ENCODE measurements at places on chromosomes 2 and 18.

DNA sequence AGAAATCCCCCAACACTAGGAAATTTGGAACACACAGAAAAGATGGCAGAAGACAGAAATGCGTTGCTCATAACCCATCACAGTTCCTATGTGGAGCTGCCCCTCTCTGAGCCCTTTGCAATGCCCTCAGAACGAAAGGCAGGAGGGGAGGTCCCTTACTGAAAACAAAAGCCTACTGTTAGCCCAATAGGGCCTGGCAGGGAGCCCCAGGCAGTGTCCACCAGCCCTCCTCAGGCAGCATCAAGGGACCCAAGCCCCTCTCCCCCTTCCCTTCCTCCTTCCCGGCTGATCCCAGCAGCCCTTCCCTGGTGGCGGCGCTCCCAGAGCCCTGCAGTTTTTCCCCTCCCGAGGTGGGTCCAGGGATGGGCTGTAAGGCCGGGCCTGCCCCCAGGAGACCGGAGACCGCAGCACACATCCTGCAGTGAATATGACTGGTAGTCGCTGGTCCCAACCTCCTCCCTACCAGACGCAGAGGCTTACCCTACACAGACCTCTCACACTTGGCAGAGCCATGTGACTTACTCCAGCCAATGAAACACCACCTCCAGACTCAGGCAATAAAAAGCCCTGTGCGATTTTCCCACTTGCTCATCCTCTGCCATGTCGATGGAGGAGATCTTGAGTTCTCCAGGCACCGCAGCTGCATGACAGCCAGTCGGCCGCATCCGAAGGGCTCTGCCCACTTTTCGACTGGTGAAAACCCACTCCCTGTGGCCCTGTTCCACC, 19.4 kb upstream of the DUSP2 start:
- peak; percentile 68 for DNase-seq

- DNase-seq: no peak
Measured at GRCh38 chr2:215429424-215429823, 6.4 kb downstream of the FN1 start.

GRCh38 chr2:85998071-85998991, 107.4 kb downstream of the POLR1A start:
- DNase-seq: no peak

DNA sequence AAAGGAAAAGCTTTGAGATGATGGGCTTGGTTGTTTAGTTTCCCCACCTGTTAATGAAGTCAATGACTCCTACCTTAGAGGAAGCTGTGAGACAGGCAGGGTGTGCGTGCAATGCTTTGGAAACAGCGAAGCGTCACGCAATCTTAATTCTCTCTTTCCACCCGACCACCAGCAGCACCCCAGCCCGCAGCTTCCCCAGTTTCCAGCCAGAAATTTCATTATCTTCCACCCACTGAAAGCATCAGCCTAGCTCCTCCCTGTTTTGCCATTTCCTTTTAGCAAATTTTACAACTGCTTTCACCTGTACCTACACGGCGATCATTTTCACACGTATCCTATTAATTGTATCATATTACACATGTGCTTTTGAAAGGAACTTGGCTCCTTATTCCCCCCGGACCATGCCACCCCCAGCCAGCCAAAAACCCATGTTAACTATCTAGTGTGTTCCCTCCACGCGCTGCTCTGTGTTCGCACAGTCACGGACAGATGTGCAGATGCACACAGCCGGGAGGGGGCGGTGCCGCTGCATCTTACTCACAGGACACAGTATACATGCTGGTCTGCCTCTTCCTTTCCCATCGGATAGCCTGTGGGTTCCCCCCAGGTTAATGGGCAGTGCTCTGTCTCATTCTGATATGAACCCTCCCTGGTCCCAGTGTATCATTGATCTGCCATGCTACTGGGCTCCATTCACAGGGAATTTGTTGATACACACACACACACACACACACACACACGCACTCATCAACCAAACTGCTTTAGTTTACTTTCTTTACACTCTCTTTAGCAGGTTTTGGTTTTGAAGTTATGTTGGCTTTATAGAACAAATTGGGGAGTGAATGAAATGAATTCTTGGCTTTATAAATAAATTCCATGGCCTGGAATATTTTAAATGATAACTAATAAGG, 22.4 kb downstream of the CYP27C1 start:
- no peak for DNase-seq

DNA sequence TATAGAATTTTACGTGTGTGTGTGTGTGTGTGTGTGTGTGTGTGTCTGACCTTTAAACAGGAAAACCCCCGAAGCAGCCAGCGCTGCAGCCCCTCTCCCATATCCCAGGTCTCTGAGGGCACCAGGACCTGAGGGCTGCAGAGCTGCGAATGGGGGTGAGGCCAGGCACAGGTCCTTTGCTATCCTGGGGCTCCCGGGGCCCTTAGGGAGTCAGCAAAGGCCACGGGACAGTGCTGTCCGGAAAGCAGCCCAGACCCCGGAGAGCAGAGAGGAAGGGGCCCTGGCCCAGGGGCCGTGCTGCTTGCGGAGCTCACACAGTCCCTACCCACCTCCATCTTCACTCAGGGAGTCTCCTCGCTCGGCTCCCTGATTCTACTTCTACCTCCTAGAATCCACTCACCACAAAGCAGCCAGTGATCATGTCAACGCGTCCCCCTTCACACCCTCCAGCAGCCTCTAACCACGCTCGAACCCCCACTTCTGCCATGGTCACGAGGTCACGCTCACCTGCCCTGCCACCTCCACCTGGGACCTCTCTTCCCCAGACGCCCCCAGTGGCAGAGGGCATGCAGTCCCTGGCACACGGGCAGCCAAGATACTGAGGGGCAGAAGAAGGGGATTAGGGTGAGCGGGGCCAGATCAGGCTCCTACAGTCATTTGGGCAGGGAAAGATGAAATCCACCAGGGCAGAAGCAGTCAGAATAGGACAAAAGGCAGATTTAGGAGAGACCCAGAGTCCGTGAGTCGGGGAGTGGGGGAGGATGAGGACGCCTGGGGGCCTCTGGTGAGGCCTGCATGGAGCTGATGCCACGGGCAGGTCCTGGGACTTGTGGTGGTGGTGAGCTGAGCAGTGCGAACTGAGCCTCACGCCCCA, 86.7 kb downstream of the USP40 start:
- no peak for DNase-seq

GRCh38 chr2:47508641-47509040, 105.7 kb downstream of the MSH2 start:
- DNase-seq: no peak

- DNase-seq: no peak
Measured at GRCh38 chr2:224711381-224711780, 4.8 kb downstream of the CCDC195 start.

GRCh38 chr2:205885492-205886099, 200.4 kb downstream of the INO80D start:
- DNase-seq: peak; percentile 49

DNA sequence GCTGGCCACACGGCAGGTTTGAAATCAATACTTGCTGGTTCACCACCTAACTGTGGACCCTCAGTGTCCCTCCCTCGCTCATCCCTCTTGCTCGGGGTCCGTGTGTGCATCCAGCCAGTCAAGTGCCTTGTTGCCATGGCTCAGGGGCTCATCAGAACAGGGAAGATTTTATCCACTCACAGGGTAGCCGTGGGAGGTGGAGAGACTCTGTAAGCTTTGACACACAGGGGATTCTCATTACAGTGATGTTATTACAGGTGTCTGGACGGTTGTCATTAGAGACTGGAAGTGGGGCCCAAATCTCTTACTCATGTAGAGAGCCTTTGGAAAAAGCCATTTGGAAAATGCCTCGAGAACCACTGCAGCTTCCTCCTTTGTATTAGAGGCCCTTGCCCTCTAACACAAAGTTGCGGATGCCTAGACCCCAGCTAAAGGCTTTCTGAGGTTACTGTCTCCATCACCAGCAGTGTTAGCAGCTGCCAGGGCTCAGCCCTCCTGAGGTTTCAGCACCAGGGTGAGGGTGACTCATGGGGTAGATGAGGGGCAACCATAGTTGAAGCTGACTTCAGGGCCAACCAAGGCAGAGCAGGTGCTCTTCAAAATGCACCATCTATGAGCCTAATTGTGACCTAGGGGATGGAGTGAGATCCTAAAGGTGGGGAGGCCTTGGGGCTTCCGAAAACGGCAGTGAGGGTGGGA, 195.6 kb downstream of the CLIP4 start:
- DNase-seq: no peak

- no peak for DNase-seq
Measured at GRCh38 chr2:144460727-144461307, 59.1 kb downstream of the ZEB2 start.

DNA sequence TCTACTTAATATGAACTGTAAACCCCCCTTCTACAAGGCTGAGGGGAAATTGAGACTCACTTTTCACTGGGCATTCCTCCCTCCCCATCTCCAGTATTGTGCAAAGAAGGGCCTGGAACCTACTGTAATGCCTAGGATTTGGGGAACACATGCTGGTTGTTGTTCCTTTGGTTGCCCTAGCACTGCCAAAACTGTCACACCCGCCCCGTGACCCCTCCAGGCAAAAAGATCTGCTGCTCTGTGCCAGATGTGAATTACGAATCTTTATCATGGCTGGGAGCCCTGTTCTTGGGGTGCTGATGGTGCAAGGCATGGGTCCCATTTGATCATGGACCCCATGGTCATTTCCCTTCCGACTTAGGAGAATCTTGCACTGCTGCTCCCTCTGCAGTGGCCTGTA, 95.4 kb downstream of the CABLES1 start:
- no peak for DNase-seq

- DNase-seq: no peak
Measured at GRCh38 chr2:167592441-167592840, 655.0 kb downstream of the STK39 start.

- no peak for DNase-seq
Measured at GRCh38 chr18:9441061-9441460, 34.3 kb upstream of the RALBP1 start.

DNA sequence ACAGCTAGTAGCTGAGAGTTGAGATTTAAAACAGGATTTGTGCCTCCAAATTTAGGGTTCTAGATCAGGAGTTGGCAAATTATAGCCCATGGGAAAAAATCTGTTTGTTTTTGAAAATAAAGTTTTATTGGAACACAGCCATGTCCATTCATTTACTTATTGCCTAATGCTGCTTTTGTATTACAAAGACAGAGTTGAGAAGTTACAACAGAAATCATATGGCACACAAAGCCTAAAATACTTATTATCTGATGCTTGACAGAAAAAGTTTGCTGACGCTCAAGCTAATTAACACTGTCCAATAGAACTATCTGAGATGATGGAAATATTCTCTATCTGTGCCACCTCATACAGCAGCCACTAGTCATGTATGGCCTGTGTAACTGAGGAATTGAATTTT, 229.1 kb upstream of the RASGRP3 start:
- no peak for DNase-seq

DNA sequence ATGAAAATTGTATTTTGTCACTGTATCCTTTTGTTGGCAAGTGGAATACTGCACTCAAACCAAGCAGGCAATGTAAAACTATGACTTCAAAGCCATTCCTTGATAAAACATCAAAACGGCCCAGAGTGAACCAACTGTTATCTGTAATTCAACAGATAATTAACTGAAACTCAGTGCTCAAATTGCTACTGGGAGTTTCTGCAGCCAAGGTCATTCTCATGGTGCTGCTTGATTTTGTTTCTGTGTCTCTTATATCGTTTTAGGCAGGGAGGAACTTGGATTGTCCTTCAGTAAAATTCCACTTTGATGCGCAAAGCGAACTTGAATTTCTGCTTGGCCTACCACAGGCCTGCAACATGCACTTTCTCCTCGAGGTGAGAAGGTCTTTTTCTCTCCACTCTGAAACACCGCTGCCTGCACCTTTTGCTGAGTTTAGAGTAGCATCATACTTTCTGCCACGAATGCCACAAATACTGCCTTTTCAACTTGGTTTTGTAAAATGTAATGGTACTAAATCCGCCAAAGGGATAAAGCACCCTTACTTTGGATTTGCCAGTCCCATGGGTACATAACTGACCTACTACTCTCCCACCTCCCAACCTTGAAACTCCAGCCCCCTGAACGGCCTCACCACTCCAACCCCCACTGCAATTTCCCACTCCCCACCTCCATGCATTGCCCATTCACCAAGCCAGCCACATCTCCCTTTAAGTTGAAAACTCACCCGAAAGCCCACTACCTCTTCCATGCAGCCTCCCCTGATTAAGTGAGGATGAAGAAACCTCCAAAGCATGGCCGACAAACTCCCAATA, 204.7 kb downstream of the TGIF1 start:
- DNase-seq: no peak

DNA sequence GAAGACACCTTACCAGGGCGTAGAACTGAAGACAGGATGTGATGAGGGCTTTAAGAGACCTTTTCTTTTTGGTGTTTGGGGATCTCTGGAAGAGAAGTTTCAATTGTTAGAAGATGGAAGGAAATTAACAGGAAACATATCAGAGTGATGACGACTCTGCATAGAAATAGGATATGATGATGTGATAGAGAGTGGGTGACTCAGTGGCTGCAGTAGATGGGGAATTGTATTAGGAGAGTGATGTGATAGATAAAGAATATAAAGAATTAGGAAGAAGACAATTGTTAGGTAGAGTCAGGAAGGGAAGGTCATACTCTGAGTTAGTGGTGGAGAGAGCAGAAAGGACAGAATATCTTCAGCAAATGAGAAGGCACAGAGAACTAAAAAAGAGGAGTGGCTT, 593.9 kb downstream of the NYAP2 start:
- DNase-seq: no peak

- DNase-seq: no peak
Measured at GRCh38 chr2:2619995-2620394, 288.9 kb upstream of the MYT1L start.

DNA sequence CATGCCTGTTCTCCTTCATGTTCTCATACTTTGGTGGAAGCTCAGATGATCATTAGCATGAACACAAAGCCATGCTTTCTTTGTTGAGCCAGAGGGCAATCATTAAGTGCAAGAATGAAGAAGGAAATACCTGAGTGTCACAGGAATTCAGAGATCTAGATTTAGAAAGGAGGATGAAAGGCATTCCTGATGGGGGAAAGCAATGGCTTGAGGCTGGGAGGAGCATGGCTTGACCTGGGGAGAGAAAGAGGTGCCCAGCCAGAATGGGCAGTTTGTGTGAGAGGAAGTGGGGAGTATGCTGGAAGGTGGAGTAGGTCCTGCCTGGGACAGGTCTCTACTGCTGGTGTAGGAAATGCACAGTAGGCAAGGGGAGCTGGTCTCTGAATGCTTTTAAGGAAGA, 35.1 kb downstream of the SLC4A3 start:
- DNase-seq: no peak

GRCh38 chr2:88141952-88142351, 14.1 kb upstream of the FABP1 start:
- no peak for DNase-seq

- DNase-seq: no peak
Measured at GRCh38 chr2:147197754-147198483, 646.9 kb upstream of the ACVR2A start.

GRCh38 chr2:172047566-172048507, 37.5 kb upstream of the DLX1 start:
- DNase-seq: no peak

- DNase-seq: no peak
Measured at GRCh38 chr2:154551649-154552048, 146.8 kb upstream of the KCNJ3 start.

DNA sequence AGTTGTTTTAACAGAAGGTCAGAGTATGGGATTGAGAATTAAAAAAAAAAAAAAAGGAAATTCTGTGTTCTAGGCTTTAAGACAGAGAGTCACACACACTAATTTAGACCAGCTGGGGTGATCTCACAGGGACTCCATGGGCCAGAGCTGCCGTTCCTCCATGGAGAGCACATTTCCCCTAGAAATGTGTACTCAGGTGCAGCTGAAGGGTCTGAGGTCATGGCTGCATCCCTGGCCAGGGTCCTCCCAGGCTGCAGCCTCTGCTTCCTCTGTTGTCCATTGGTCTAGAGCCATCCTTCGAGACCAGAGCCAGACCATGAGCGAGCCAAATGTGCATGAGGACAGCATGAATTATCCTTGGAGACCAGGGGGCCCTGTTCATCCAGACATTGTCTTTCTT, 190.1 kb upstream of the TNP1 start:
- no peak for DNase-seq
